ENCODE measurements at places on chromosomes 1 and 21.

GRCh38 chr1:43220905-43221778, 48.6 kb upstream of the TMEM125 start:
- no peak for DNase-seq

DNA sequence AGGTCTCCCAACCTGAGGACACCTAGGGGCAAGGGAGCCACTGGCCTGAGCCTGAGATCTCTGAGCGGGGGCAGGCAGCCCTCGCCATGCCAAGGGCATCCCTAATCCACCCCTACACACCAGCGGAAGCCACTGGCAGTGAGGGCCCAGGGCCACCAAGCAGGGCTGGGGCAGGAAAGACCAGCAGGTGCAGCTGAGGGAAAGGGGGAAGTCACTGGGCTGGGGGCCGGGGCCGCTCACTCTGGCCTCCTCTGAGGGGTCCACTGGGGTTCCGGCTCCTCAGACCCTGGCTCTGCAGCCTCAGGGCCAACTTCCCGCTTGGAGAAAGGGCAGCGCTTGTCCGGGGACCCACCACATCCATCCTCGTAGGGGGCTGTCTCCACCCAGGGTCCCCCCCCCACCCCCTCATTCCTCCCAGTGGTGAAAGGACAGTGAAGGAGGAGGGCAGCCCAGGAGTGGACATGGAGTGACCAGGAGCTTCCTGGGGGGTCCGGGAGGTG, 42.5 kb upstream of the ACTRT2 start:
- no peak for DNase-seq

DNA sequence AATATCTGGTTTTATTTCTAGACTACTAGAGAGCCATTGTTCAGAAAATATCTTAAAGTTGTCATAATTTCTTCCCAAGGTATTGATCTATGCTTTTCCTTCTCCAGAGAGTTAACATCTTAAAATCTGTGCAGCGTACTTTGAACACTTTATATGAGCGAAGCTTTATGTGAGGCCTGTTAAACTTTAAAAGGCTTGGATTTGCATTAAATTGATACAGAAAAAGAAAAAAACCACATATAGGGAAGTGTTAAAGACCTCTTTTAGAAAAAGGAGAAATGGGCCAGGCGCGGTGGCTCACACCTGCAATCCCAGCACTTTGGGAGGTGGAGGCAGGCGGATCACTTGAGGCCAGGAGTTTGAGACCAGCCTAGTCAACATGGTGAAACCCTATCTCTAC, 59.2 kb upstream of the MORC3 start:
- DNase-seq: no peak

- no peak for DNase-seq
Measured at GRCh38 chr1:203630697-203631096, 4.1 kb downstream of the ATP2B4 start.

DNA sequence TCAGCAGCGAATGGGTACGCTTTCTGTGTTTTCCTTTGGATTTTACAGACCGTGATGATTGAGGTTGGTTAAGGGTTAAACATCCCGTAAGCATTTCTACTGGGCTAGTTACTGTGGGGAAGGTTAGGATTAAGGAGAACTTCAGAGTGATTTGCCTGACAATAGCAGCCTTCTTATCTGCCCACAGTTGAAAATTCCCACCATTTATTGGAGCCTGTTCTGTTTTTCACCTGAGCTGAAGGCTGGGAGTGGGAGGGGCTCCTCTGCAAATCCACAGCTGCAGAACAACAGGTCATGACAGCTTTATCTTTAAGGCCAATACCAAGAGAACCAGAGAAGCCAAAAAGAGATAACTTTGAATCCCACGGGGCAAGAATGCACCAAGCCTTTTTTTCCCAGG, 168.6 kb downstream of the KAZN start:
- no peak for DNase-seq
